ENCODE measurements at places on chromosomes 4 and X.

- no peak for DNase-seq
Observed at GRCh38 chr4:125097729-125098128, 217.0 kb upstream of the FAT4 start.

- no peak for DNase-seq
Observed at GRCh38 chrX:137354851-137355250, 211.1 kb upstream of the ZIC3 start.

- DNase-seq = no peak
Observed at GRCh38 chr4:156173937-156174336, 220.3 kb upstream of the CTSO start.

GRCh38 chr4:1369479-1370079 lies 22.6 kb downstream of the UVSSA start:
- DNase-seq = no peak

DNA sequence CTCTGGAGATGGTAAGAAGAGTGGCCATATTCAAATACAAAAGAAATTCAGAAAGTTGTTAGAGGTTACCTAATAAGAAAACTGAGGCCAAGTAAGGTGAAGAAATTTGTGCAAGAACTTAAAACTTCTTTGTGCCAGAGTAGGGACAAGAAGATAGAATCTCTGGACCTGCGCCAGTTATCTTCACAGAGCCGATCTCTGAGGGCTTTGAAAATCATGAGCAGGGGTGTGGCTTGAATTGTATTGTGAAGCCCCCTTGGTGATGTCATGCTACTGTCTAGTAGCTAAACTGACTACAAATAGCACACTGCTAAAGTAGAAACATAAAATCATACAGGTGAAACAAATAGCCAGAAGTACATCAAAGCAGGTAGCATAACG lies 184.6 kb downstream of the UGT8 start:
- no peak for DNase-seq

DNA sequence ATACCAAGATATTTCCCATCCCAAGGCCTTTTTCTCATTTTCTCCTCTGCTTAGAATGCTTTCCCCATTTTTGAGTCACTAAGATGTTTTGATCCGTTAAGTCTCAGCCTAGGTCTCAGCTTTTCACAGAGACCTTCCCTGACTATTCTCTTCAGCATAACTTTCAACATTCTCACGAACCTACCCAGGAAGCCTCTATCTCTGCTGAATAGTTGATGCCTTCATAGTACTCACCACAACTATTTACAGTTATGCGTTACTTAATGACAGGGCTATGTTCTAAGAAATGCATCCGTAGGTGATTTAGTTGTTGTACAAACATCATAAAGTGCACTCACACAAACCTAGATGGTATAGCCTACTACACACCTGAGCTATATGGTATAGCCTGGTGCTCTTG lies 64.5 kb downstream of the ARL9 start:
- no peak for DNase-seq

DNA sequence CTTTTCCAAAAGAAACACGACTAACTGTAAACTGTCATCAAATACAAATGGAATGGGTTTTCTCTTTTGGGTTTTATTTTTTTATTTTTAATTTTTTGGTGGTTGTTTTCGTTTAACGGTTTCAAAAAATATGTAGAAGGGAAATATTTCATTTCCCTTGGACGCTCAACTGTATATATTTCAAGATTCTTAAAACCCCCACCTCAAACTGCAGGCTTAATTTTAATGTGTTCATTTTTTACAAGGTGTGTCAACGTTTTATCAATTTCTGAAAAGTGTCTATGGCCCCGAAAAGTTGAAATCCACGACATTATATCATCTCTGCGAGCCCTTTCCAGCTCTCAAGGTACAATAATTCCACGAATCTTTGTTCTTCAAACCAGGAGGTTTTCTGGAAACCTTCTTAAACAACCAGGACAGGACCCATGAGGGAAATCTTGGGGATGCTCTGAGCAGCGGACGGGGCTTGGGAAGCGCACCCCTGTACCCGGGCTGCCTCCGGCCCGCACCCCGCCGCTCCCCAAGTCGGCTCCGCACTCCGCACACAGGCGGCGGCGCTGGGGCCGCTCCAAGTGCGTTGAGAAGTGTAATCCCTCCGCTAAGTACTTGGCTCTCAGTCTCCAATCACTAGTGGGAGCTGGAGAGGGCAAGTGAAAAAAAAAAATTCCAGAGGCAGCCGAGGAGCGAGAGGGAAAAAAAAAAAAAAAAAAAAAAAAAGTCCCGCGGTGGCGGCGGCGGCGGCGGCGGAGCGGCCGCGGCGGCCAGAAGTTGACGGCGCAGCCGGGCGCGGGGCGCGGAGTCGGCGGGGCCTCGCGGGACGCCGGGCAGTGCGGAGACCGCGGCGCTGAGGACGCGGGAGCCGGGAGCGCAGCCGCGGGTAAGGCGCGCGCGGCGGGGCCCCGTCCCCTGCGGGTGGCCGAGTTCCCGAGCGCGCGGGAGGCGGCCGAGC lies at the start of gene BMPR1B:
Gene BMPR1B (plus strand): TSS at position 764 of the 949 bp plus-strand sequence. CDS start 346,470 bp downstream, outside the sequence.
- no peak for DNase-seq

- DNase-seq = no peak
Observed at GRCh38 chr4:15585331-15585730, 69.8 kb downstream of the FBXL5 start.

DNA sequence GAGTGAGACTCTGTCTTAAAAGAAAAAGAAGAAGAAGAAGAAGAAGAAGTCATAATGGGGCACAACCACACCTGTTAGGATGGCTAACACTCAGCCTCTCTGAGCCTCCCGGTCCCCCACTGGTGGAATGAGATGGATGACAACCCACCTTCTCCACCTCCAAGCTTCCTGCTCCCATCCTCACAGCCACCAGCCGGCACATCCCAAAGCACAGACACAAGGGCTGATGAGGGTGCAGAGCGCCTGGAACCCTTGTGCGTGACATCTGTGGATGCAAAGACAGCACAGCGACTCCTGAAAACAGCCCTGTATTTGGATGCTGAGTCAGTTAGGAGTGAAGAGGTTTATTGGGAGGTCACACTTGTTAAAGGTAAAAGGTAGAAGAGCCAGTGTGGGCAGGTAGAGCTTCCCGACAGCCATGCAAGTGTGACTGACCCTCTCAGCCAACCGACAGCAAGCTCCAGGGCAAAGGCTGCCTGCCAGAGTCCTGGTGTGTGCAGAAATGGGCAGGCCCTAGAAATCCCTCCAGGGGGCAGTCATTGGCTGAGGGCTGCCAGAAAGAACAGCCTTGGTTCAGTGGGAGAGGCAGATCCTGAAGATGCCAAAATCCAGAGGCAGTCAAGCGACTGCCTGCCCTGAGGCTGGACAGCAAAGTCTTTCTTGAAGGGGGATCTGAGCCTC lies 26.6 kb upstream of the MAN2B2 start:
- DNase-seq = no peak

GRCh38 chr4:165506849-165507248 lies 128.0 kb downstream of the CPE start:
- no peak for DNase-seq

DNA sequence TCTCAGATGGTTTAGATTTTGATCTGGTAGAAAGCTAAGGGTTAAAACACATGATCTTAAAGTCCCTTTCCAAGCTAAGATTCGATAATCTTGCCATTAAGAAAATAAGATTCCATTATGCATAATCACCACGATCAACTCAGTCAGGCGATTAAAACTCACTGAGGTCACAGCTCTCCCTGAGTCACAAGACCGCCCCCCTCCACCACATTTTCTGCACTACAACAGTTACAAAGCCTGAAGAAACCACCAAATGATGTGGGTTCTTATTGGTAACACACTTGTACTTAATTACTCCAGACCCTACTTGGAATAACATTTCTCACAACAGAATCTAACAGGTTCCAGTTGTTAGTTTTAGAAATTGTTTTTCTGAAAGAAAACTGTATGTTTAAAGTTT lies 62.8 kb downstream of the SH3KBP1 start:
- DNase-seq = no peak

- no peak for DNase-seq
Observed at GRCh38 chr4:2268357-2269205, 6.7 kb upstream of the MXD4 start.

- no peak for DNase-seq
Observed at GRCh38 chr4:34309383-34309906, 1934.9 kb downstream of the ARAP2 start.

GRCh38 chr4:10106421-10107039 lies 10.1 kb downstream of the WDR1 start:
- peak; percentile 41 for DNase-seq

DNA sequence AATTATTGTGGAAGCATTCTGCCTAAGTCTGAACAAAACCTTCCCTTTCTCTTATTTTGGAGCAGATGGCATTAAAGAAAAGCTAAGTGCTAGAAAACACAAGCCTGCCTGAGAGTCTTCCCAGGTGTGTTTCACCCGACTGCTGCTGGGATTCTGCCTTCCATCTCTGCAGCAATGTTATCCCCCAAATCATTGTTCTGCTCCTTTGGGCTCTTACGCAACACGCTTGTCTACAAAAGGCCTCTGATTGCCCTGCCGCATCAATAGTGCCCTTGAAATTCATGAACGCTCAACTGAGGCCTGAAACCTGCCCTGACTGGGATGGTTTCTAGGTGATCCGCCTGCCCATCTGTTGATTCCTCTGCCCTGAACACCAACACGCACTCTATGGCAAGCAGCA lies 80.3 kb downstream of the SEL1L3 start:
- DNase-seq = no peak

DNA sequence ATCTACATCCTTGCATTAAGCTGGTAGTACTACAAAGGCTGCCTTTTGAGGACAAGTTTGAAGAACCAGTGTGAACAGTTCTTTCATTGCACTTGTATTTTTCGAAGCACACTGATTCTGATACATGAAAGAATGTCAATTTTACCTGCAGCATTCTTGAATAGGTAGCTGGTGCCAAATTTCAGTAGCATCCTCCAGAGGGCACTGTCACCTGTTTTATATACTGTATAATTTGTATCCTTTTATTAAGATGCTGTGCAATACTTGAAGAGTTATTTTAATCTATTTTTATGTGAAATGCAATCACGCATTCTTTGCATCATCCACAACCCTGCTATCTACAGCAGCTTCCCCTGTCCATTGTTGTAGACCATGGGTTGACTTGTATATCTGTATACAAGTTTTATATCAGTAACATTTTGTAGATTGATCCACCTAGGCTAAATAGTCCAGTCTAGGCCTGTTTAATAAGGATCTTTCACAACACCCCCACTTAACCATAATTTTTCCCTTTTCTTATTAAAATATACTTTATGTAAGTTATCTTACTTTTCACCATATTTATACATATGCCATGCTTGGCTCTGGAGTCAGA lies 325.7 kb downstream of the PCDH7 start:
- DNase-seq = no peak

DNA sequence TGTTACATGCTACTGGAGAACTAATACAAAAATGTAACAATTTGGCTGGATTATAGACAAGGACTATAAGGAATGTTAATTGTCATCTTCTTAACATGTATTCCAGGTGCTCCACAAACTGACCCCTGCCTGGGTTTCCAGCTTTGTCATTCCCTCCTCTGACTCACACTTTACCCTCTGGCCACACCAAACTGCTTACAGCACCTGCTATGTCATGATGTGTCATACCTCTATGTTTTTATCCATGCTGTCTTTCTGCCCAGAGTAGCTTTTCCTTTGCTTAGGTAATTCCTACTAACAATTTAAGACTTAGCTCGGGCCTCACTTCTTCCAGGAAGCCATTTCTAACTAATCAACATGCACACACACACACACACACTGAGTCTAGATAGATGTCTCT lies 14.0 kb upstream of the SHROOM4 start:
- no peak for DNase-seq

GRCh38 chr4:107283587-107284559 lies 247.8 kb upstream of the DKK2 start:
- DNase-seq = no peak

- DNase-seq = no peak
Observed at GRCh38 chrX:70033348-70034051, 16.2 kb downstream of the AWAT2 start.

GRCh38 chr4:138050601-138051000 lies 191.5 kb downstream of the SLC7A11 start:
- no peak for DNase-seq

GRCh38 chrX:153517423-153517822 lies at the start of gene ATP2B3:
ATP2B3 (plus strand) TSS chrX:153517642; CDS start chrX:153536248, 18,606 bp downstream.
- DNase-seq = no peak

Data from T-helper 1 cell (primary cell).